ENCODE measurements at places on chromosomes 7 and 10. TPM values are rescaled to one million over a fixed set of nuclear protein-coding genes. Genes with fewer than 3 reads are reported as not detected.

GRCh38 chr7:111672901-111673300, 110.6 kb upstream of the IMMP2L start:
- no peak for DNase-seq

DNA sequence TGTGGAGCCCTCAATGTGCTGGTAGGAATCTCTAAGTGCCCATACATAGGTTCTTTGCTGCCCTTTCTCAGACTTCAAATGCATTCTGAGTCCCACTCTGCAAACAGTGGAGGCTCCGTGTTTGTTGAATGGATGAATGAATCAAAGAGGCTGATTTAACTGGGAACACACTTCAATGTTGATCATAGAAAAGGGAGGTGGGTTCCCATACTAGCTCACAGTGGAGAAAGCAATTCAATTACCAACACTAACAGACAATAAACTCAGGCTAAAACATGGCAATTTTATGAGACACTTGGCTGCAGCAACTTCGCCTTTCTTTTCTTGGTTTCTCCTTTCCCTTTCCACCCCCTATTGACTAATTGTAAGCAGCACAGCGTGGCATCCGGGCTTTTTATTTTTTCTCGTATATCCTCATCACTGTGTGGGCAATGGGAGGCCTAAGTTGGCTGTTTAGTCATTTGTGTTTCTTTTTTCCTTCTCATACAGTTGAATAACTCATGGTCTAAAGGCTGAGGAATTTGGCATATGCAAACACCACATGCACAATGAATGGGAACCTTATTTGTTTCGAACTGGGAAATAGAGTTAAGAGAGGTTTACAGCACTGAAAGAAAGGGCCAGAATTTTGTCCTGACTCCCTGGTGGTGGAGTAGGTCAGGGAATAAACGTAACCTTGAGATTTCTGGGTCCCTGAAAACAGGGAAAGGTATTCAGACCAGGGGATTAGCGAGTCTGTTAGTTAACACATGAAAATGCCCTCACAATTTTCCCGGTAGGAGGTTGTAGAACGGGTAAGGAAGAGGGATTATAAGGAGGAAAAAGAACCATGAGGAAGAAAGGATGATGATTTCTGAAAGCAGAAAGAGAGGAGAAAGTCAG, 858.5 kb downstream of the KCNMA1 start:
- no peak for DNase-seq

- peak; percentile 48 for DNase-seq
Observed at GRCh38 chr7:151683615-151684407, 164.1 kb upstream of the RHEB start.

DNA sequence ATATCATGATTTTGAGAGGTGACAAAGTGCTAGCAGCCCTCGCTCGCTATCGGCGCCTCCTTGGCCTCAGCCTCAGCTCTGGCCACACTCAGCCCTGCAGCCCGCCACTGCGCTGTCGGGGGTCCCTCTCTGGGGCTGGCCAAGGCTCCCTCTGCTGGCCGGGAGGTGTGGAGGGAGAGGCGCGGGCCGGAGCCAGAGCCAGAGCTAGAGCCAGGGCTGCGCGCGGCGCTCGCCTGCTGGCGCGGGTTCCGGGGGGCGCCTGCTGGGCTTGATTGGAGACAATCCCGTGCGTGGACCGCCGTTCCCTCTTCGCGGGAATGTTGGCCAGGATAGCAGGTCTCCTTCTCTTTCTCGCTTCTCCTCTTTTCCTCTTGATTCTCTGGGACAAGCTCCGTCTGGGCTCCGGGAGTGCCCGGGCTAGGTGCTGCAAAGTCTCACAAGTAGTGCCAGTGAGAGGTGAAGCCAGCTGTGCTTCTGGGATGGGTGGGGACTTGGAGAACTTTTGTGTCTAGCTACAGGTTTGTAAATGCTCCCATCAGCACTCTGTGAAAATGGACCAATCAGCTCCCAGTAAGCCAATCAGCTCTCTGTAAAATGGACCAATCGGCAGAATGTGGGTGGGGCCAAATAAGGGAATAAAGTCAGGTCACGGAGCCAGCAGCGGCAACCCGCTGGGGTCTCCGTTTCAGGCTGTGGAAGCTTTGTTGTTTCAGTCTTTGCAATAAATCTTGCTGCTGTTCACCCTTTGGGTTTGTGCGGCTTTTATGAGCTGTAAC, 43.4 kb upstream of the ELMO1 start:
- DNase-seq = no peak

- DNase-seq = no peak
Observed at GRCh38 chr10:6351495-6351894, 148.8 kb downstream of the PFKFB3 start.

DNA sequence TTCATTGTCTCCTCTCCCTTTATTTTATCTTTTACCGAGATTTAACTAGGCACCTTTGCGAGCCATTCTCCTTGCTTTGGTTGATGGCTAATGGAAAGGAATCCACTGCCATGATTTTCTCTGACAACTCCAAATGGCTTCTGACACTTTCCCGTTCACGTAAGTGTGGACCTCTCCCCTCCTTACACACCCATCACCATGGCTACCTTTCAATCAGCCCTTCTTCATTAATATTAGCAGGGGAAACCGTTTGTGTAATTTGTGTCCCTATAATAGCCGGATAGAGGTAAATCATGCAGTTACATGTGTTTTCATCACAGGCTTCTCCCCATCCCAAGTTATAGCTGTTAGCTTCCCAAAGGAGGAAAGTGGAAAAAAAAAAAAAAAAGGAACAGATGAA, 767.3 kb downstream of the MAGI2 start:
- DNase-seq = no peak

- peak; percentile 50 for DNase-seq
Observed at GRCh38 chr7:157523371-157523765, 186.6 kb downstream of the DNAJB6 start.

- DNase-seq = no peak
Observed at GRCh38 chr10:14748441-14748840, 26.3 kb downstream of the FAM107B start.

GSTO2 gene
- 2.1 TPM for total RNA-seq

CFAP69 gene
- total RNA-seq = 36.1 TPM

DNA sequence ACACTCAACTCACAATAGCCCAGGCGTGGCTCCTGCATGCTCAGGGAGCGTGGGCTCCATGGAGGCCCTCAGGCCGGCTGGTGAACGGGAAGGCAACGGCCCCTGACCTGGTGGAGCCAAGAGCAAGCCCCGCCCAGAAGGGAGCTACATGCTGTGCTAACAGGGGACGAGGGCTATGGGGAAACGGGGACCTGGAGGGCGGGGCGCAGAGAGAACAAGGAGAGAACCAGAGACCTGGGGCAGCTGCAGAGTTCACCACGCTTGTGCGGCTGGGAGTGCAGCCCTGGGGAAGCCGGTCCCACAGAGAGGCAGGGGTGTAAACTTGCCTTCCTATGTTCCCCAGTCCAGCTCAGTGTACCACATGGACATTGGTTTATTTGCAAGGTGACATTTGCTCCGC, 69.2 kb upstream of the PPP2R2D start:
- peak; percentile 26 for DNase-seq

CALD1 gene
- 534 TPM for total RNA-seq

C7orf33 gene
- not detected for total RNA-seq

- DNase-seq = no peak
Observed at GRCh38 chr7:11786186-11786585, 45.8 kb downstream of the THSD7A start.

ENKUR gene
- total RNA-seq = 0.09 TPM

DNA sequence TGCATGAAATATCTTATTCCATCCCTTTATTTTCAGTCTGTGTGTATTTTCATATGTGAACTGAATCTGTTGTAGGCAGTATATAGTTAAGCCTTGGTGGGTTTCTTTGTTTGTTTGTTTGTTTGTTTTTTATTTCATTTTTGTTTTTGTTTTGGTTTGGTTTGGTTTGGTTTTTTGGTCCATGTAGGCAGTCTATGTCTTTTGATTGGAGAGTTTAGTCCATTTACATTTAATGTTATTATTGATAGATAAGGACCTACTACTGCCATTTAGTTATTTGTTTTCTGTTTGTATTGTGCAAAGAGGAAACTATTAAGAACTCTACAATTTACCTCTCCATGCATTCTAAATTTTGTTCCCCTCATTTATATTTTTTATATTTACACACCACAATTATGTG, 695.9 kb upstream of the GRM3 start:
- no peak for DNase-seq

DNA sequence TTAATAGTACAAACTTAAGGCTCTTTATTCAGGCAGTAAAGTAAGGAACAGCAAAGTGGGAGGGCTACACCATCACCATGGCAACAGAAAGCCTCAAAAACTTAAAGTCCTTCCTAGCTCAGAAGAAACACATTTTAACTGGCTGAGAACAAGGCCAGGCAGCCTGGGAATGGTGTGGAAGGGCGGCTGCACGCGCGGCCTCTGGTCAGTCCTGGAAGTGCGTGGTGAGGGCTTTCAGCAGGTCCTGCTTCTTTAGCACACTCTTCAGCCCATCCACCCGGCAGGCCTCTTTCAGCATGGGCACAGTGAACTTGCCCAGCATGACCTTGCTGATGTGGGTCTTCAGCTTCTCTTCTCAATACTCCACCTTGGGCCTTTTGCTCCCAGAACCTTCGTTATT, 133.0 kb downstream of the CYP26A1 start:
- DNase-seq = no peak

- DNase-seq = no peak
Observed at GRCh38 chr10:25226775-25227682, 52.2 kb downstream of the GPR158 start.

DNA sequence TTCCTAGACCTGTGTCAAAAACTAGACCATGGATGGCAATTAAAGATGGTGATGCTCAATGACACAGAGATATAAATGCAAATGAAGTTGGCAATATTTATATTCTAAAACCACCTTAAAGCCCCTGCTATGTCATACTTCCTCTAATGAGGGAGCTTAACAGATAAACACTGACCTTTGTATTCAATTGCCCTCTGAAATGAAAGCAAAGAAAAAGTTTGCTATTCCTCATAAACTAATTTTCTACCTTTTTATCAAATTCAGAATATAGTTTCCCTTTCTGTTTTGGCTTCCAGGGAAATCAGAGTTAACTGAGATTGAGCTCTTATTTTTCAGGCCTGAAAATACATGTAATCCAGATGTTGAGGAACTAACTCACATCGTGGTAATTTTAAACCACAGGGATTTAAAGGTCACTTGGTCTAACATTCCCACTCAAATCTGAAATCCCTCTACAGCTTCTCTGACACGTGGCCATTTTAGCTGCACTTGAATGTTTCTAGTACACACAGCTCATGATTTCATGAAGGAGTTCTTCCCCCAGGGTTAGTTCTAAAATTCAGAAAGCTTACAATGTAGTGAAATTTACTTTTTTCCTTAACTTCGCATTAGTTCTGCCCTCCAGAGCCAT, 37.9 kb upstream of the ABCB5 start:
- no peak for DNase-seq

DNA sequence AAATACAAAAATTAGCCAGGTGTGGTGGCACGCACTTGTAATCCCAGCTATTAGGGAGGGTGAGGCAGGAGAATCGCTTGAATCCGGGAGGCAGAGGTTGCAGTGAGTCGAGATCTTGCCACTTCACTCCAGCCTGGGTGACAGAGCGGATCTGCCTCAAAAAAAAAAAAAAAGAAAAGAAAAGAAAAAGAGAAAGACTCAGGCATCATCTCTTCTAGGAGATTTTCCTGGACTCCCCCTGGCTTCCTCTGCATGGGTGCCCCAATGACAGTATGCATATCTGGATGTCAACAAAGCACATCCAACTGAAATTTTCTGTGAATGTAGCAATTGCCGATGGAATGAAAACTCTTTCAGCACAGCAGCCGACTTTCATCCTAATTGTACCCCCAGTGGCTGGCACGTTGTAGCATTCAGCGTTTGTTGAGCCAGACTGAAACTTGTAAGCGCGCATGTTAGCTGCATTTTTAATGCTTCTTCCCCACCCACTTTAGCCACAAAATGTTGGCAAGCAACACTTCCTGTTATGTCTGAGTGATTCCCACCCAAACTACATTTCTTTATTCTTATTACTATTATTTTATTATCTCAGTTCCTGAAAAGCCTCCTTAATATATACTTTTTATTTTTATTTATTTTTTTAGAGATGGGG, 70.2 kb downstream of the PRTFDC1 start:
- no peak for DNase-seq

- peak; percentile 75 for DNase-seq
Observed at GRCh38 chr7:155380221-155380861, 77.6 kb upstream of the EN2 start.

DNA sequence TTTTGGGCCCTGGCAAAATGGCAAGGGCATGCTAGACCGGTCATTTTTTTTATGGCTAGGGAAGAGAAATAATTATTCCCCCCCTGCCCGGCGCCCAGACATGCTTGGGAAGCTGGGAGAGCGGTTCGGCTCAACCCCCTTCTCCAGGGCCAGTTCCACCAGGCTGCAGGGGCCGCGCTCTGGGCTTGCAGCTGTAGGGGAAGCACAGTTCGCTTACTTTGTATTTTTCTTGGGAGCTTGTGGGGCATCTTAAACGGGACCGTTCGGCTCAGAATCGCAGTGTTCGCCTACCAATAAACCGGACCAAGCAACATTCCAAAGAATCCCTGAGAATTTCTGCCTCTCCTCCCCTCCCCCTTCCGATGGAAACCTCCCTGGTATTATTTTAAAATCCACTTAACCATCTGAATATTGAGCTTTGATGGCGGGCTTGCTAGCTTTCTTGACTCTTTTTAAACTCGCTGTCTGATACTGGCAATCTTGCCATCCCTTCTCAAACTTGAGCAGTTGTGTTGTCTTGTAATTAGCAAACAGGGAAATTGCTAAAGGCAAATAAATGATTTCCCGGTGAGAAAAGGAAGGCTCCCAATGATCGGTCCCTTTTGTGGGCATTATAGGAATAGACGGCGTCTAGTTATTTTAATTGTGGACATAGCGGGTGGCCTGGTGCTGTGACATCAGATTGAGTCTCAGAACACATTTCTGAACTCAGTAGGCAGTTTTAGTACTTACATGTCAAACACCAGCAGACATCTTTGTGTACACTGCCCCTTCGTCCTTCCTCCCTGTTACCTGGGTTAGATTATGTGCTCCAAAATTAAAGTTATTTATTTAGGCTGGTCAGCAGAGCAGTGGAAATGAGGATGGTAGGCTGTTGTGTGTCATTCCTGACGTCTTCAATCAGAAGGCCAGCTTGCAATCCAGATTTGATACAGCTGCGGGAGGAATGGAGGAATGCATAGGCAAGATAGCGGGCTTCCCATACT, 3.4 kb downstream of the TCF7L2 start:
- DNase-seq = peak; percentile 69

AMZ1 gene
- 0.31 TPM for total RNA-seq

- DNase-seq = no peak
Observed at GRCh38 chr10:45302573-45302972, 12.8 kb downstream of the OR13A1 start.

GRCh38 chr7:9869151-9869550, 1104.5 kb upstream of the PHF14 start:
- no peak for DNase-seq

- no peak for DNase-seq
Observed at GRCh38 chr7:143300959-143301935, 13.1 kb downstream of the CASP2 start.

All from sciatic nerve (tissue), 2 donors.